ENCODE measurements at places on chromosomes 6 and 20.

DNA sequence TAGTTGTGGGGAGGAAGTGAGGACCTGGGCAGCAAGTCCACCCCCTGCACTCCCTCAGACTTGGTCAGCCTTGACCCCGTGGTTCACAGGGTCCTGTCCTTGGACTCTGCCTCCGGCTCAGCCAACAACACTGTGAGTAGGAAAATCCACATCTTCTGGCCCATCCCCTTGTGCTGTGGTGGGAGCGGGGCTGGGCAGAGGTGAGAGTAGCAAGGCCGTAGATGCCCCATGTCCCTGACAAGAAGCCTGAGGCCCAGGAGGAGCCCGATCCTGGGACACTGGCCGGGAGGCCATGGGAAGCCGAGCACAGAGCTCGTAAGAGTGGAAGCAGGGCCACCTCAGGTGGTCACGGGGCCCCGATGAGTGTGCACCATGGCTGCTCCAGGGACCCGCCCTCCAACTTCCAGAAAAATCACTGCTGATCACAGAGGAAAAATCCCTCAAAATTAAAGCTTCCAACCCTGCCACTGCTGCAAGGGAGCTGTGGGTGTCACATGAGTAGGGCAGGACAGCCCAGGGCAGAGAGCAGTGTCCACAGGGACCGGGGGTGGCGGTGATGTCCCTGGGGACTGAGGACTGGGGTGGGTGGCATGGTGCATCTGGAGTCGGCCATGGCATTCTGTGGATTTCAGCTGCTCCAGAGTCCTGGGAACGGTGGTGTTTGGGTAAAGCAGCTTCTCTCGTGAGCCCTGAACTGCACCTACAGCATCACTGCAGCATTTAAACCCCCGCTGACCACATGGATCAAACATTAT, 189.4 kb downstream of the DLL1 start:
- no peak for DNase-seq

DNA sequence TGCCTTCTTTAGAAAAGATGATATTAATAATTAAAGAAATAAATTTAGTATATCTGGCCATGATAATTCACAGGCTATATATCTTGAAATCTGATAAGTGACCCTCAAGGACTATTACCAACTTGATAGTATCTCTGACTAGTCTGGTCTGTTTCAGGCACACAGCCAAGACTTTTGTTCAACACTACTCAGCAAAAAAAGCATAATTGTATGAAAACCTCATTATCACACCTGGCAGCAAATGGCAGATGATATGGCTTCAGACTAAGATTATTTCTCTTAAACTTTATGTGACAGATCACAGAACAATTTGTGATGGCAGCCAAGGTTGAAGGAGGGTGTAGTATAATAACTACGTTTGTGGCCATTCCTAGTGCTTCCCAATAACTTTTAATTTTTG, 114.7 kb downstream of the RWDD2A start:
- DNase-seq = no peak

- DNase-seq = no peak
Observed at GRCh38 chr6:128723667-128724066, 159.3 kb upstream of the LAMA2 start.

DNA sequence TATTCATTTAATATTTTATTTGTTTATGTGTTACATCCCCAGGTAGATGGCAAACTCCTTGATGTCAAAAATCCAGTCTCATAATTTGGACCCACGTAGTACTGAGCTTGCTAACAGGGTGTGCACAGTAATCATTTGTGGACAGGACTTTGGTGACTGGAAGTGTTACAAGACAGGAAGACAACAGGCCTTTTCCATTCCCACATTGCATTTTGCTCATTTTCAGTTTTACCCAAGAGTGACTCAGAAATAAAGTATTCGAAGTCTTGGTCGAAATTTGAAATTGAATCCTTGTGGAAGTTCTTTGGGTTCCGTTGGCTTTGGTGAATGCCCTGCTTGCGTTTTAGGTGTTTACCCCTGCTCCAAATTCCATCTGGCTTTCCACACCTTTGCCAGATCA, 63.0 kb upstream of the THBS2 start:
- DNase-seq = no peak

DNA sequence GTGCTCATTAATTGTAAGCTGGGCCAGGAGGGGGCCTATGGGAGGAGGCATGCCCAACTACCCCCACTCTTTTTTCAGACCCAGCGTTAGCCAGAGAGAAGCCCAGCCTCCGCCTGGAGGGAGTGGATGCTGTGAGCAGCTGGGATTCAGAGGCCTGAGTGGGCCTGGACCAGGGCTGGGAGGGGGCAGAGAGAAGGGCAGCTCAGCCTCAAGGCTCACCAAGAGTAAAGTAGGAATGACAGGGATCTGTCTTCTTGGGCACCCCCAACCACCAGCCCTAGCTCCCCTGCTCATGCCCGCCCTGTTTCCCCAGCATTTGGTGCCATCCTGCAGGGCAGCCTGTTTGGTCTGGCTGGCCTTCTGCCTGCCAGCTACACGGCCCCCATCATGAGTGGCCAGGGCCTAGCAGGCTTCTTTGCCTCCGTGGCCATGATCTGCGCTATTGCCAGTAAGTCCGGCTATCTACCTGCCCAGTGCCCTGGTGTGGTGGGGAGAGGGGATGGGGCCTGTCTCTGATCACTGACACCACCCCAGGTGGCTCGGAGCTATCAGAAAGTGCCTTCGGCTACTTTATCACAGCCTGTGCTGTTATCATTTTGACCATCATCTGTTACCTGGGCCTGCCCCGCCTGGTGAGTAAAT, 6.8 kb downstream of the SLC29A1 start:
- DNase-seq = no peak

- no peak for DNase-seq
Observed at GRCh38 chr20:20037960-20038359, 14.3 kb downstream of the CRNKL1 start.

GRCh38 chr6:99575544-99576227, 7.2 kb upstream of the CCNC start:
- DNase-seq = no peak

- no peak for DNase-seq
Observed at GRCh38 chr20:44415833-44416715, 59.6 kb upstream of the TTPAL start.

GRCh38 chr20:12255461-12255970, 337.8 kb downstream of the BTBD3 start:
- DNase-seq = no peak

DNA sequence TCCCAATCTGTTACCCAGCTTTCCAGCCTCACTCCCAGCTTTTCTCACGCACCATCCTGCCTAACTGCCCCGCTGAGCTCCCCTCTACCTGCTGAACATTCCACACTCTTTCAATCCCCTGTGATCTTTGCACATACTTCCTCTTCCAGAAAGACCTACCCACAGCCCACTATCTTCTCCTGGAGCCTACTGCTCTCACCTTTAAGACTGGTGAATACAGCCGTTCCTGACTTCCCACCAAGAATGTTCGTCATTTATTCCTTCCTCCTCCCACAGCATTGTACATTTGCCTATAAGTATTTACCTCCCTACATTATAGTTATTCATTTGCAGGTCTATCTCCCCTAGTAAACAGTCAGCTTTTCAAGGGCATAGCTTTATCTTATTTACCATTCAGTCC, 61.9 kb upstream of the MBOAT1 start:
- no peak for DNase-seq

DNA sequence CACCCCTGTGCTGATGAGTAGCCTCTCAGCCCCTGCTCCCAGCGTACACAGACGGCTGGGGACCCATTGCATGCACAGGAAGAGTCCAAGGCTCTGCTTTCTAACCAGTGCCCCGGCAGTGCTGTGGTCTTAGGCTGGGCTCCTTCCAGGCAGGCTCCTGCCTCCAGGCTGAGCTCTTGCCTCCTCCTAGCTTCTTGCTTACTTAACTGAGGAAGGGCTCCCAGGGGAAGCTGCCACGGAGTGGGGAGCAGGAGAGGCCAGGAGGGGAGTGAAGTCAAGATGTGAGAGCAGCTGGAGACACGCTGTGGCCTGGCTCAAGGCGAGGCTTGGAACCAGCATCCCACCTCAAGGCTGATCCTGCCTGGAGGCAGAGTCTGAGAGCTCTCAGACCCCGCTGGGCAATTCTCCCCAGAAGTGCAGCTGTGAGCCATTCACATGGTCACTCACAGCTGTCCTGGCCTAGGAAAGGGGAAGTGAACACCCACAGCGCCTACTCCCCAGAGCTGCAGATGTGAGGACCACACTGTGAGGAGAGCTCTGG, 141.0 kb downstream of the TBXT start:
- no peak for DNase-seq

- no peak for DNase-seq
Observed at GRCh38 chr6:8059129-8059528, 5.1 kb downstream of the BLOC1S5 start.

- no peak for DNase-seq
Observed at GRCh38 chr6:14241255-14242070, 123.9 kb downstream of the CD83 start.

DNA sequence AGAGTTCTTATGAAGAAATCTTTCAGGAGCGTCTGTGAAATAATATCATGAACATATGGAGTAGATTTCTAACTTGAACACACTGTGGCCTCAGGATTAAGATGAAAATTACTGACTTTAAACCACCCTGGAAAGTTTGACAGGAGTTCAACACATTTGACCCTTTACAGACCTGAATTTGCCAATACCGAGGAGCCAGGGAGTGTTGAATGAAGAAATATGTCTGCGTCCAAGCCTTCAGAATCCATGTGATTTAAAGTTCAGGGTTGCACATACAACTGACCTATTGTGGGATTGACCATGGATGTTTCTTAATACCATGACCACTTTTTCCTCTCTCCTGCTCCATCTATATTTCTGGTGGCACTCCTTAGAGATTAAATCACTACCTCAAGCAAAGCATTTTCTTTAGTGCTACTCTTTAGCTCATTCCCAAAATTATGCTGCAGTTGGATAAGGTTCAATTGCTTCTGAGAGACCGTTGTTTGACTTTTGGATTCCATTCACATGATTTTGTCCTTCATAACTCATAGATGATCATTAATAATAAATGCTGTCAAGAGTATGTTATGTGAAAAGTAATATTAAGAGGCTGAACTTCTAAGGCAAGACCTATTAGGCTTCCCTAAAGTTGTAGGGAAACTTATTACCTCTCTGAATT, 57.4 kb downstream of the PRL start:
- DNase-seq = no peak

Data from T-cell (primary cell).